Iris pigment epithelial cell (primary cell): ENCODE measurements at places on chromosomes 4 and X.
A peak's percentile ranks its signal among the peaks of the same experiment; 100 is the strongest.

DNA sequence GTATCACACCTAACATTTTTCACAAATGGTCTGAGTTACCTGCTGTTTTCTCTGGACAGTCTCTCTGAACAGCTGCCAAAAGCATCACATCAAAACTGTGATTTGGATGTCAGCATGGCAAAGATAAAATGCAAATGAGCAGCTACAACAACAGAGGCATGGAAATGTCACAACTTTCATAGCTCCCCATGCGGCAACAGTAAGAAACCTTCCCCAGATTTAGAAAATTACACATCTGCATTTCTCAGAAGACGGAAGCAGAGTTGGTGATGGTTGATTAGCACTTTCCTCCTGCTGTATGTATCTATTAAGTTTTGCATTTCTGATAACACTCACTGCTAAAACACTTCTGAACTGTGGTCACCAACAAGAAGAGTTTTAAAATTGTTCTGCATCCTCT is 9.7 kb downstream of the PRKG2 start:
- DNase-seq: no peak

DNA sequence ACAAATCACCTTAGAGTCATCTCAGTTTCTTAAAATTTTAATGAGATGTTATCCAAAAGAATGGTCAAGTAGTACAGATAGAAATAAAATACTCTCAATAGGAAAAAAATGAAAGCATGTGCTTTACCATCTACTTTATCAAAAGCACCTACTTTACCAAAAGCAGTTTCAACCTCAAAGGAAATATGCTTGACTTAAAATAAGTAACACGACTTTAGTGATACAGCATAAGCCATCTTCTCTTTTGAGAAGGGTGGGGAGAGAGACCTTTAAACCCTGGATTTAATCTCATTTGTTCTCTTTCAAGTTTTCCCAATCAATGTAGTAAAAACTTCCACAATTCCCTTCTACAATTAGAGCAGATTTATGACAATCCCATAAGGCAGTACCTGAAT is 26.5 kb downstream of the OTUD4 start:
- DNase-seq: no peak

GRCh38 chr4:71446479-71447081 is 107.8 kb downstream of the SLC4A4 start:
- no peak for DNase-seq

- peak; percentile 17 for DNase-seq
Measured at GRCh38 chrX:38768079-38768478, 33.2 kb upstream of the MID1IP1 start.

DNA sequence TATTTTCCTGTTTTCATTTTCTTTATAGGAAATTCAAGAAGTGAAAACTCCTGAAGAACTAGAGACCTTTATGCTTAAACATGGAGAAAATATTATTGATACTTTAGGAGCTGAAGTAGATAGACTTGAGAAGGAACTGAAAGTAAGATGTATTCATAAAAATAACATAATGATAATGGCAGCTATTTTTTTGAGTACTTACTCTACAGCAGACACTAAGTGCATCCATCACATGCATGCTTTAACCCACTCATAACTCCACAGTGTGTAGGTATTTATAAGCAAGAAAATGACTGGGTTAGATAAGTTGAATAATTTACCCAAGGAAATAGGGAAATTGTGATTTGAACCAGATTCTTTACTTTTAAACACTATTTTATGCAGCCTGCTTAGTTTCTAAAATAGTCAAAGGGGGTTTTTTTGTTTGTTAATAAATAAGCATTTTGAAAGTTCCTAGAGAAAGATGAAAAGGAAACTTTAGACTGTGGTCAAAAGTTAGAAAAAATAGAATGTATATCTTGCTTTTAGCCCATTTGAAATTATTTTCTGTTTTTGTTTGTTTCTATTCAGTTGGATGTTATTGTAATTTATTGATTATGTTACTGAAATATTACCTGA is 74.2 kb downstream of the BEND4 start:
- no peak for DNase-seq

DNA sequence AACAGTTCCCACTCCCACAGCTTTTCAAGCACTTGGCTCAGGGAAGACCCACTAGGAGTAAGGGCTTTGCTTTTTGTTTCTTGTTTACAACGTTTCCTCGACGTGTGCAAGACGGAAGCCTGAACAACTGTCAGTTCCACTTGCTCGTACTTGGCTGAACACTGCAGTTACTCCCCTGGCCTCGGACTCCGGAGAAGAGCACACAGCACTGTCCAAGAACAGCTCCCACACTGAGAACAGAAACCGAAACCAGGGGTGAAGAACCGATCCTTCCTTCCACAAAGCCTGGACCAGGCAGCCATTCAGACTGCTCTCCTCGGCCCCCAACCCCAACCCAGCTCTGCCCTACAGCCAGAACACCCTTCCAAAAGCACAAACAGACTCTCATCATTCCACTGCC is 25.5 kb downstream of the IRF2 start:
- peak; percentile 75 for DNase-seq

GRCh38 chr4:54378461-54378860 is 149.4 kb downstream of the PDGFRA start:
- DNase-seq: peak; percentile 72

DNA sequence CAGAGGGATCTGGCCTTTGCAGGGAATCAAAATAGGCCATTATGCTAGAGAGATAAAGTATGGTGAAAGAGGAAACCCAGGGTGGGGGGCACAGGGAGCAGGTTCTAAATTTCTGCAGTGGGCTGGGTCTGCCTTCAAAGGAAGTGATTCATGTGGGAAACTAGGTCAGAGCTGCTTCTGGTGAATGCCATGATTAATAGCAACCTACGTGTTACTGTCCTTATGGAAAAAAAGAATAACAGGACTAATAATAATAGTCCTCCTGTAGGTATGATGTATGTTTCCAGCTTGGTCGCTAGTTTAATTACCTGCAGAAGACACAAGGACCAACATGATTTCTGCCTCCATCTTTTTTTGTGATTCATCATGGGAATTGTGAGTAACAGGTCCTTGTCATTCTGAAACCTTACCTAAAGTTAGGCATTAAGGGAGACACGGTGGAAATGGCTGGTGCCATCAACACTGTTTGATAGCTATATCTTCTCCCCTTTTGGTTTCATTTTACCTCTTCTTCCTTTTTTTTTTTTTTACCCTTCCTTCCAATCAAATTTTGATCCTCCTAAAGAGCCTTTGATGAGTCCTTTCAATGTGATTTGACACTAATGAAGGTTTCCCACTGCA is 180.4 kb downstream of the CPEB2 start:
- DNase-seq: peak; percentile 91

DNA sequence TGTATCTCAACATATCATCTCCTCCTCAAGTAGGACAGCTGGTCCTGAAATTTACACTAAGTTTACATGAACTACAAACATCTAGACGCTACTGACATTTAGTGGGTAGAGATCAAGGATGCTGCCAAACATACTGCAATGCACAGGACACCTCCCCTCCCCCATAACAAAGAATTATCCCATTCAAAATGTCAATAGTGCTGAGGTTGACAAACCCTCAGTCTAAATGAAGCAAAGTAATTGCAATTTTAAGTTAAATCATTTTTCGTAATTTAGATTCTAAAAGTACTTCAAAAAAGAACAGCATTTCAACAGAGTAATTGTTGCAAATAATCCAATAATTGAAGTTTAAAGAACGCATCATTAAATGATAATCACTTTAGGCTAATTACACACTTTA is 1.2 kb downstream of the PRMT9 start:
- DNase-seq: peak; percentile 18

- DNase-seq: no peak
Measured at GRCh38 chr4:96698831-96699230, 858.9 kb downstream of the PDHA2 start.

- no peak for DNase-seq
Measured at GRCh38 chr4:102641793-102642192, 119.0 kb downstream of the MANBA start.

GRCh38 chr4:123397144-123398065 is 810 bp downstream of the SPRY1 start:
- peak; percentile 69 for DNase-seq

DNA sequence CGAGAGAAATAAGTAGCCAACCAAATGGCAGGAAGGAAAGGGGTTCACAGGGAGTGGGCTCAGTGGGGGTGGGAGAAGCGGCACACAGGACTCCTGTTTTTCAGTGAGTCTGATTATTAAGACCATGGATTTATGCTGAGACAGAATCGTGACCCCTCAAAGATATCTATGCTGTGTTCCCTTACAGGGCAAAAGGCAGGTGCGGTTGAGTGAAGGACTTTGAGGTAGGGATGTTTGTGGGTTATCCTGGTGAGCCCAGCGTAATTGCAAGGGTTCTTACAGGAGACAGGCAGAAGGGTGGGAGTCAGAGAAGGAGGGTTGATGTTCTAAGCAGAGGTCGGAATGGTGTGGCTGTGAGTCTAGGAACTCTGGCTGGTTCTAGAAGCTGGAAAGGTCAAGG is 73.0 kb downstream of the EVC start:
- DNase-seq: no peak

DNA sequence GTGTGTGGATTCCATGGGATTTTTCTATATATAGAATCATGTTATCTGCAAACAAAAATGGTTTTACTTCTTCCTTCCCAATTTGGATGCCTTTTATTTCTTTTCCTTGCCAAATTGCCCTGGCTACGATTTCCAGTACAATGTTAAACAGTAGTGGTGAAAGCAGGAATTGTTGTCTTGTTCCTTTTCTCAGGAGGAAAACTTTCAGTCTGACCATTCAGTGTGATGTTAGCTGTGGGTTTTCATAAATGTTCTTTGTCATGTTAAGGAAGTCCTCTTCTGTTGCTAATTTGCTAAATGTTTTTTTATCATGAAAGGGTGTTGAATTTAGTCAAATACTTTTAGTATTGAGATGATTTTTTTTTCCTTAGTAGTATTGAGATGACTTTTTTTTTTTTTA is 10.9 kb downstream of the SAP30 start:
- DNase-seq: no peak

GRCh38 chr4:183855323-183856190 is 49.5 kb upstream of the STOX2 start:
- DNase-seq: no peak

- DNase-seq: no peak
Measured at GRCh38 chrX:112839856-112840255, 775 bp downstream of the AMOT start.
